ENCODE measurements at places on chromosomes 6 and 20.

DNA sequence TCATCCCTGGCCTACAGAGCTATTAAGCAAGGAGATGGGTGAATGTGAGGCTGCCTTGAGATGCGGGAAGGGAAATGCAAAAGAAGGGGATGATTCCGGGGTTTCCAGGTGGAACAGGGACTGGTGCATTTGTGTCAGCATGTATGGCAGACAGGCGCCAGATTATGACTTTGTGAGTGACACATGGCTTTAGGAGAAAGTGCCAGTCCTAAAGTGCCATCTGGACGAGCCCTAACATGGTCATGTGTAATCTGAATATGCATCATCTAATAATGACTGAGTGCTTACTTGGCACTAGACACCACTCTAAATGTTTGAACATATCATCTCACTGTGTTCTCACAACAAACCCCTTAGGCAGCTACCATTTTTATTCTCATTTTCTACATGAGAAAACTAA lies 195.0 kb upstream of the TSHZ2 start:
- DNase-seq: no peak

DNA sequence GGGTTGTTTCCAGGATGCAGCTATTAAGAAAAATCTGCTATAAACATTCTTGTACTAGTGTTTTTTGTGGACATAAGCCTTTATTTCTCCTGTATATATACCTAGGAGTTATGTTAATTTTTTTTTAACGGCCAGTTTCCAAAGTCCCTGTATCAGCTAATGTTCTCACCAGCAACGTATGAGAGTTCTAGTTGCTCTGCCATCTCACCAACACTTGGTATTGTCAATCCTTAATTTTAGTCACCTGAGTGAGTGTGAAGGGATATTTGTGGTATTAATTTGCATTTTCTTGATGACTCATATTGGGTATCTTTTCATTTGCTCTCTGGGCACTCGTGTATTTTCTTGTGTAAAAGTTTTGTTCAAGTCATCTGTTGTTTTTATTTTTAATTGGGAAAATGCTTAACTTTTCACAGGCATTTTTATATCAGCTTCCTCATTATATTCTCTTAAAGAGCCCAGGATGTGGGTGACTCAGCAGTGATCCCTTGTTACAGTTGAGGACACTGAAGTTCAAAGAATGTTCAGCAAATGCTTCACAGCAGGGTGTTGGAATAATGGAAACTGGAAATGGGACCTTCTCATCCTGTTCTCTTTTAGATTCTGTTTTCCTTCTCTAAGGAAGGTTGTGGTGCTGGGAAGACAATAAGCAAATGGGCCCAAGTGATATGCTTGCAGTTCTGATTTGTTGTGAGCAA lies 211.7 kb upstream of the PRND start:
- DNase-seq: no peak

- no peak for DNase-seq
These were observed 45.7 kb downstream of the ILRUN start for GRCh38 chr6:34650823-34651222.

GRCh38 chr6:31908791-31909190 lies 6.9 kb upstream of the ZBTB12 start:
- DNase-seq: no peak

- no peak for DNase-seq
These were observed 257.8 kb downstream of the RNGTT start for GRCh38 chr6:88705601-88706000.
